ENCODE measurements at places on chromosomes 11 and 22.

- no peak for DNase-seq
Observed at GRCh38 chr11:116510886-116511650, 261.7 kb downstream of the BUD13 start.

DNA sequence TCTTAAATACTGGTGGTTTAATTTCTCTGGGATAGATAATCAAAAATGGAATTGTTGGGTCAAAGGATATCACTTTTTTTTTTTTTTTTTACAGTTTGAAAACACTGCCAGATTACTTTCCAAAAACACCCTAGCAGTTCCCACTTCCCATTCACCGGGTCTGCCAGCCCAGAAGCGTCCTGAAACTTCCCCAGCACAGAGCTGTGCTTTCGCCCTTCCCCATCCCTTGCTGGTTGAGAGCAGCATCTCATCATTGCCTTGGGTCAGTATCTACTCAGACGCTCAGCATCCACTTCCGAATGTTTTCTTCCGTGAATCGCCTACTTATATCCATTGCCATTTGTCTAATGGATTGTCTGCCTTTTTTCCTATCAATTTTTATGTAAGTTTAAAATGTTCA, 5.5 kb downstream of the CERK start:
- no peak for DNase-seq

GRCh38 chr22:21945453-21946261, 7.0 kb downstream of the PPM1F start:
- no peak for DNase-seq

GRCh38 chr11:25920356-25920755, 411.6 kb upstream of the ANO3 start:
- no peak for DNase-seq

- no peak for DNase-seq
Observed at GRCh38 chr11:112880495-112880894, 80.7 kb upstream of the NCAM1 start.

DNA sequence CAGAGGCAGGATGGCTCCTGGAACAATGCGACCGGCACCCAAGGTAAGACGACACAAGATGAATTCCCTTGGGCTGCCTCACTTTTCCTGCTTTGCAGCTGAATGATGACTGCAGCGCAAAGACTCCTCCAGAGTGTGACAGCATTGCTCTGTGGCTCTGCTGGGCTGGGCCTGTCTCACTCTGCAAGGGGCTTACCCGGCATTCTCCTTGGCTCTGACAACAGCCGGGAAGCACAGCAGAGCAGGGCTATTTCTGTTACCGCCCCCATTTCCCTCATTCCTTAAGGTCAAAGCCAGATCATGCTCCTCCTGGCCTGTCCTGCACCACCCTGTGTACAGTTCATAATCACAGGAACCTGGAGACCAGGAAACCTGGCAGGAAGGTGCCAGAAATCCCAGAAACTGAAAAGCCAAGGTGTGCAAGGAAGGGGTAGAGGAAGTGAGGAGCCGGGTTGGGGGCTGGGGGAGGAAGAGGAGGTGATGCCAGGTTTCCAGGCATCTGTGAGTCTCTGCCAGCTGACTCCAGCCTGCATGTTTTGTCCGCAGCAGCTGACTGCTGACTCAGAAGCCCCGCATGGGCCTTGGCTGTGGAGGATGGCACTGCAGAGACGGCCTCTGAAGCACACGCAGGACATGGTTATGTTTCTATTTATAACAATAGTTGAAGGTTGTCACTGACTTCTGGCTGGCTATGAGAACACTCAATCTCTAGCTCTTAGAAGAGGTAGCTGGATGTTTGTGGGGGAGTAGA, 113.6 kb downstream of the MICAL3 start:
- peak; percentile 85 for DNase-seq

DNA sequence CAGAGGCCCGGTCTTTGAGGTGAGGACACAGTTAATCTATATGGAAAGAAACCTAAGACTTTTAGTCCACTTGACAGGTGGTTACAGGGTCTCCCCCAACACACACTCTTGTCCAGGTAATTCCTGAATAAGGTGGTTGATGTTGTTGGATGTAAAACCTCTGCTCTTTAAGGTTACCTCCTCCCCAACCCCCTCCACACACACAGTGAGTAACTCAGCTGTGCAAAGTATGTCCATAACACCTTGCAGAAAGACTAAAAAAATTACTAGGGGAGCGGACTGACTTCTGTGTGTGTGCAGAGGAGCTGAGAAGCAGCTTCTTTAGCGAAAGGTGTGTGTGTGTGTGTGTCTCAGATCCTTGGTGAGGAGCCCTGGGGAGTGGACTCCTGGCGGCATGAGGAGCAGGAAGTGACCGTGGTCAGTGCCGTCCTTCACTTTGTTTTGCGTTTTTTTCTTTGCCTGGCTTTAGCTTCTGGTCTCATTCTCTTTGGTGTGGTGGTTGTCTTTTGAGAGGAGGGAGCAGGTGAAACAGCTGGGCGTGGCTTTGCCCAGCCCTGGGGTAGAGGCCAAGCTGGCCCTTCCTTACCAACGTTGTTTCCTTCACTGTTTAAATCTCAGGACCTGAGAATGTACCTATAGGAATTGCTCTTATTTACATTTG, 1.7 kb downstream of the ZBED4 start:
- DNase-seq: no peak

- DNase-seq: no peak
Observed at GRCh38 chr11:76493626-76494539, 49.1 kb downstream of the EMSY start.

- no peak for DNase-seq
Observed at GRCh38 chr11:69482322-69482721, 859 bp downstream of the LINC01488 start.

GRCh38 chr22:42596863-42597530, 17.7 kb downstream of the POLDIP3 start:
- DNase-seq: no peak

- peak; percentile 93 for DNase-seq
Observed at GRCh38 chr11:122494221-122494620, 161.3 kb upstream of the UBASH3B start.

GRCh38 chr11:61022311-61023085, 51.0 kb downstream of the CD6 start:
- DNase-seq: no peak

- DNase-seq: no peak
Observed at GRCh38 chr22:35482974-35483373, 57.7 kb upstream of the RASD2 start.

DNA sequence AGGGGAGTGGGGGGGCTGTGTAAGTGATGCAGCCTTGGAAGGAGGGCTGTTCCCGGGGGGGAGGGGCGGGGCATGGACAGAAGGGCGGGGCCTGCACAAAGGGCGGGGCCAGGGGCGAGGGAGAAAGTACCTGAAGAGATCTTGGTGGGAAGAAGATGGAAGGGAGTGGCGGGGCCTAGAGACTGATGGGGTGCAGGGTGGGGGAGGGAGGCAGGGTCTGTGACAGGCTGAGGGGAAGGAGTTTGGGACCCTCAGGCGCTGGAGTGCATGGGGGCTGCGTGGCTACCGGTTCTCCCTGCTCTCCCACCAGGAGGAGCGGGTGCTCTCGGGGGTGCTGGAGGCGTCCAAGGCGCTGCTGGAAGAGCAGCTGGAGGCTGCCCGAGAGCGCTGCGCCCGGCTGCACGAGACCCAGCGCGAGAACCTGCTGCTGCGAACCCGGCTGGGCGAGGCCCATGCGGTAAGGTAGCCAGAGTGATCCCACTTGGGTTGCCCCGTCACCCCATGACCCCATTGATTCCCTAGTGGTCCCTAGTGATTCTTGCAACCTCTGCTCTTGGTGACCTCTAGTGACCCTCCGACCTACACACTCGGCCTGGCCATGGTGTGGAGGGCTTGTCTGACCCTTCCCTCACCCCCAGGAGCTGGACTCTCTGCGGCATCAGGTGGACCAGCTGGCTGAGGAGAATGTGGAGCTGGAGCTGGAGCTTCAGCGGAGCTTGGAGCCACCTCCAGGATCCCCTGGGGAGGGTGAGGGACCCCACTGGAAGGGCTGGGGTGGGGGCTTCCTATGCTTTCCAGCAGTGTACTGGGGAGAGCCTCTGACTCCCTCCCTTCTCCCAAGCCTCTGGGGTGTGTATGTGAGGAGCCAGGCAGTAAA, 3.1 kb downstream of the CCDC88B start:
- DNase-seq: no peak

DNA sequence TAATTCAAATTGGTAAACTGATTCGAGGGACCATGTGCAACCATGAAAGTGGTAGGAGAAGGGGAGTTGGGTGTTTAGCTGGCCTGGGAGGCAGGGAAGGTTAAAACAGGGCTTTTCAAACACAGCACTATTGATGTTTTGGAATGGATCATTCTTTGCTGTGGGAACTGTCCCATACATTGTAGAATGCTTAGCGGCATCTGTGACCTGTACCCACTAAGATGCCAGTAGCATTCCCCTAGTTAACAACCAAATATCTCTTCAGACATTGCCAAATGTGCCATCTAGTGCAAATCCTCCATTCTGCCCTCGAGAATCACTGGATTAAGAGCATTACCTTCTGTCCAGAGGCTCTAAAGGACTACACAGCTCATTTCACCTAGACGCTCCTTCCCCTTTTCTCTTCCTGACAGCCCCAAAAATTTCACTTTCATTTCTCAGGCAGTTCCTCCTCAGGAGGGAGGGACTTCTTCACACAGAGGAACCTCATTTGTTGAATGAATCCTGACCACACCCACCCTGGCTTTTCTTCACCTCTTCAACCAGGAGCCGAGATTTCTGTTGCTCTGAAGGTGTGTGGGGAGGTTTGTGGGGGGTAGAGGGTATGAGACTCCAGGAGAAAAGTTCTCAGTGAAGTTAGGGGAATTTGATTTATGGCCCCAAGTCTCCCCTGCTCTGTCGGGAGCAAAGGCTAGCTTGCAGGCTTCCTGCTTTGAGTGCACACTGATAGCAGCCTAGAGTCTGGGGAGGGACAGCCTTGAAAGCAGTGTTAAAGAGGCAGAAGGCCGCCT, at the start of gene TRIM34:
Gene TRIM34, plus strand, starts transcription at position 513 of the 791 bp plus-strand sequence. CDS start 7,331 bp downstream, outside the sequence.
- DNase-seq: peak; percentile 66

- DNase-seq: no peak
Observed at GRCh38 chr11:113841691-113842090, 33.7 kb downstream of the USP28 start.

DNA sequence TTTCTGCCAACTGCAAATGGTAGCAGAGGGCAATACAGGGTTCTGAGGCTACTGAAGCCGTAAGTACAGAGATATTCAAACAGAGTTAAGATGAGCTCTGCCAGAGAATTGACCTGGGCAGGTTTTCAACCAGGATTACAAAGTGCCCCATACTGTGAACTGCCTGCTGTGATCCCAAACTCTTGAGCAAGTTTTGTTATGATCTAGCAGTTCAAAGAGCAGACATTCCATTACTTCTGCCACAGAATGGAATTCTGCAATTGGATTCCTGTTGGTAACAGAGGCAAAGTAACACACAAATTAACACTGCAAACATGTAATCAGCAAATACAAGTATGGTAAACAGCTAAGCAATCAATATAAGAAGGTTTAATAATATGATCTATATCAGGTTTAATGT, 31.2 kb downstream of the ALG9 start:
- DNase-seq: no peak

DNA sequence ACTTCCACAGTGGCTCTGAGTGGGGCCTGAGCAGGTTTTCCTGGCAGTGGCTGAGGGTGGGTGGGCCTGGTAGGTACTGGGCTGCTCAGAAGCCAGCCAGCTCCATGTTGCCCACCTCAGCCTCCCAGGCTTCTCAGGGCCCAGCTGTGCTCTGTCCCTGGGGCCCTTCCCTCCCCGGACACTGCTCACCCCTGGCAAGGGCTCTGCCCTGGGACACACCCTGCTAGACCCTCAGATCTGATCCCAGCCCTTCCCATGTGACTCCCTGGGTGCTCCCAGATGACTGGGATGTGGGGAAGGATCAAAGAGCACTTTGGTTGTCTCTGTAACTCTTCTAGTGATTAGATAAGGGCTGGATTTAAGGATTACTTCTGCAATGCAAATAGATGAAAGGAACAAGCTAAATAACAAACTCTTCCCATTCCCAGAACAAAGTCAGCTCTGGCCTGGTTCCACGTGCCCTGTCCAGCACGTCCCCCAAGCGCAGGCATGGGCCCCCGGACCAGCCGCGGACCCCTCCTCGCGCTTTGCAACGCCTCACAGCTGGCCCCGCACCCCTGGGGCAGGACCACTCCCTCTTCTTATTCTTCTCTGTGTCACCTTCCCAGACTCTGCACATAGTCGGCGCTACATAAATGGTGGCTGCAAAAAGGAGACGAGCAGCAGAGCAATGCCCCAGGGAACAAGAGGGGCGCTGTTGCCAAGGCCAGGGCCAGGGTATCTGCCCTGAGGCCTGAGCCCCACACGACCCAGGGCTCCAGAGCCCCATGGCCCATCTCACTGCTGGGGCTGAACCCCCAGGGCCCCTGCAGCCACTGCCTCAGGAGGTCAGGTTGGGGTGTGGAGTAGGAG, 5.7 kb upstream of the KRTAP5-6 start:
- DNase-seq: no peak

DNA sequence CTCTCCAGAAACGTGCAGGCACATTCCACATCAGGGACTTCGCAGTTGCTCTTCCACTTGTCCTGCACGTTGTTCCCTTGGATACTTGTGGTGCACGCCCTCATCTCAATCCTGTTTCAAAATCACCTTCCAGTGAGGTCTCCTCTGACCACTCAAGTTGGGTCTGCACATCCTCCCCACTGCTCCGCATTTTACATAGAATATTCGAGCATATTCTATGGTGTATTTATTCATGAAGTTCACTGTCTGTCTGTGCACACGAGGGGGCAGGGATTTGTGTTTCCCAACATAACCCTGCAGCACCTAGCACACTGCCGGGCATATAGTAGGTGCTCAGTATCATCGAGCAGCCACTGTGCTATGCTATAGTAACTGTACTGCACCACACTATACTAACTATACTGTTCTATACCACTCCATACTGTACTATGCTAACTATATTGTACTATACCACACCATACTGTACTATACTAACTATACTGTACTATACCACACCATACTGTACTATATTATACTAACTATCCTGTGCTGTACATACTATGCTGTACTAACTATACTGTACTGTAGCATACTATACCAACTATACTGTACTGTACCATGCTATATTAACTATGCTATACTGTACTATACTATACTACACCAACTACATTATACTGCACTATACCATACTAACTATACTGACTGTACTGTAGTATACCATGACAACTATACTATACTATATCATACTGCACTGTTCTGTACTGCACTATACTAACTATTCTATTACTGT, 30.3 kb downstream of the ELF5 start:
- DNase-seq: no peak

GRCh38 chr22:29336751-29337490, 21.4 kb upstream of the RASL10A start:
- DNase-seq: no peak

DNA sequence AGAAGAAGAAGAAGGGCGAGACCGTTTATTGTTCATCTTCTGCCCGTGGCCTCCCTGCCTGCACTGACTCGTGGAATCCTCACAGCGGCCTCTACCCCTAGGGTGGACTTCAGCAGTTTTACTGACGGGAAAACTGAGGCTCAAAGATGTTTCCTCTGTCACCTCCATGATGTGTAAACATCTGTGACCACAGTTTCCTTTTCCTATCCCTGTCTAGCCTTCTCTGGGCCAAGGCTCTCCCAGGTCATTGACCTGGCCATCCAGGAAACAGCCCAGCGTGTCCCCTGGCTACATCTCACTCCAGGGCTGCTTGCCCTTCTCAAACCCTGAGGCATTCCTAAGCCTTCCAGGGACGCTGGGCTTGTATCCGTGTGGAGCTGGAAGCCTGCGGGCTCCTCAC, 49.0 kb upstream of the GCAT start:
- no peak for DNase-seq

- DNase-seq: no peak
Observed at GRCh38 chr11:77436506-77436905, 37.4 kb downstream of the PAK1 start.

Data from stromal cell of bone marrow (primary cell).